Activated naive CD8-positive, alpha-beta T cell treated with anti-CD3 and anti-CD28 coated beads, Interleukin-2, amount 50 U/mL, for 16 hours (primary cell): ENCODE measurements at places on chromosomes 6 and 20.
A peak's percentile ranks its signal among the peaks of the same experiment; 100 is the strongest.

GRCh38 chr6:83921315-83921714, 61.8 kb downstream of the CYB5R4 start:
- no peak for DNase-seq

DNA sequence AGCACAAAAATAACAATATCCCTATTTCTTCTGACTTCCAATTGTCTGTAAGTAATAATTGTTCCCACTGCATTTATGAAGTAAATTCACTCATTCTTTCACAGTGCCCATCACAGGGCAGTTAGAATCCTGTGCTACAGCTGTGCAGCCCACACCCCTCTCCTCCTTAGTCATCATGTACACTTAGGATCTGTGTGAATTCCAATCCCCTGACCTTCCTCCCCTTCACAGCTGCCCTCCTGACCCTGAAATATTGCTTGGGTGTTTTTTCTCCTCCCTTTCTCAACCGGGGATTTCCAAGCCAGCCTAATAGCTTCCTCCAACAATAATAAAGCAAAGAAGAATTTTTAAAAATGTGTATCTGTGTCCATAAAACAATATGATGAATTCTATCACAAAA, 91.5 kb upstream of the BEND6 start:
- no peak for DNase-seq

DNA sequence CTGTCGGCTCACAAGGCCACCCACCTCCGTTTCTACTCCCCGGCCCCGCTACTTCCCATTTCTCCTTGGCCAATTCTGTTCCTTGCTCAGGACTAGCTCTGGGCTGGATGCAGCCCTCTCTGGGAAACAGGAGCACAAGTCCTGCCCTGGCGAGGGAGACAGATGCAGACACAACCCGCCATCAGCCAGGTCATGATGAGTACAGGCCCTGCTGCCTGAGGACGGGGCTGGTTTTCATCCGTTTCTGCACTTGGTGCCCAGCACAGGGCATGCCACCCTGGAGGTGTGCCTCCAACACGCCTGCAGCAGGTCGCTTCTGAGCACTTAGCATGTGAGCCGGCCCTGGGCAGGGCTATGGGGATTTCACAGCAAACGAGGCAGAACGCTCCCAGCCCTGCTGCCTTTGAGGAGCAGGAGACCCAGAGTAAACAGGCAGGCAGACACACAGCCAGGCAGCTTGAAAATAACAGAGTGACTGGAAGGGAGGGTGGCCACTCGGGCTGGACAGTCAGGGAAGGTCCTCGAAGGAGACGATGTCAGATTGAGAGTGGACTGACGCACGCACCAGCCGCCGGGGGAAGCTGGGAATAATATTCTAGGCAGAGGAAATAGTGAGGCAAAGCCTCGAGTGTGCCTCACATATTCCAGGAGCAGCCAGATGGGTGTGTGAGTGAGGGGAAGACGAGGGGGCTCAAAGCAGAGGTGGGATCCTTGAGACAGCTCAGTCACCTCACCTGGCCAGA, 21.2 kb upstream of the VSTM2L start:
- DNase-seq: no peak

- no peak for DNase-seq
These were observed 111.4 kb downstream of the PTPRK start for GRCh38 chr6:128409003-128409402.

DNA sequence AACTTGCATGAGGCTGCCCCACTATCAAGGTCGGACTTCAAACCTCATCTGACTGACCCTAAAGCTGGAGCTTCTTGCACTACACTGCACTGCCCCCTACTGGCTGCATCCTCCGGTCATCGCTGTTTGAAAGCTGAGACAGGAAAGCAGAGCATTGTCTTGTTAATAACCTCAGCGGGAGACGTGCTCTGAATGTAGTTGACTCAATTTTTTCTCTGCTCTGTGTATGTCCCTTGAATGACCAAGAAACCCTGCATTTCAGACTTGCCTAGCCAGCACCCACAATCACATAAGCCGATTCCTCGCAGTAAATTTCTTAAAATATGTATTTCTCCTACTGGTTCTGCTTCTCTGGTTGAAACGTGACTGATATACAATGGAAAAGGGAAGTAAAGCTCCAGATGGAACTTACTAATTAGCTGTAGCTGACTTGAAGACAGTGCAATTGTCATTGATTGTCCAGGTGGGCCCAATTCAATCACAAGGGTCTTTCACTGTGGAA, 27.8 kb downstream of the TCF21 start:
- DNase-seq: peak; percentile 49

DNA sequence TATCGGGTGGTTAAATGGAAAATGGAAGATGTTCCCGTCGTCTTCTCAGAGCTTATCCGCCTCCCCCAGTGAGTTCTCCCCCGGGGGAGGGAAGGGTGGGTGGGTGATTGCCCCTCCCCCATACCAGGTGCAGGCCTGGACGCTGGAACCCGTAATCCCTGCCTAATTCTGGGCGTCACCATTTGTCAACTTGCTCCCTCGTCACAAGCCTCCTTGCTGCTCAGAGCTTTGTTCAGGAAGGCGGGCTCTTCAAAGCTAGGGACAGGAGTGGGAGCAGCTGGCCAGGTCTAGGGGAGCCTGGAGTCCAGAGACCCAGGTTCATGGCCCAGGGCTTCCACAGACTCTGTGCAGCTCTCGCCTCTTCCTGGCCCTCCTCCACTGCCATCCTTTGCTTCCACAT, 25.6 kb downstream of the CDH22 start:
- no peak for DNase-seq

GRCh38 chr6:79257381-79258205, 23.1 kb upstream of the HMGN3 start:
- DNase-seq: no peak

GRCh38 chr6:34521463-34522285, 34.5 kb downstream of the SPDEF start:
- no peak for DNase-seq

GRCh38 chr6:22737331-22737730, 168.0 kb downstream of the HDGFL1 start:
- no peak for DNase-seq

GRCh38 chr20:32296819-32297420, 19.5 kb downstream of the KIF3B start:
- DNase-seq: no peak

- no peak for DNase-seq
These were observed 34.0 kb upstream of the COL10A1 start for GRCh38 chr6:116159782-116160524.

- DNase-seq: no peak
These were observed 268.8 kb downstream of the GRIK2 start for GRCh38 chr6:101662111-101662897.

GRCh38 chr20:26163890-26164289, 467.2 kb upstream of the ZNF337 start:
- DNase-seq: no peak
